ENCODE measurements at places on chromosomes 1 and 21.

GRCh38 chr1:7583291-7584096 is 187.6 kb upstream of the VAMP3 start:
- DNase-seq = no peak

DNA sequence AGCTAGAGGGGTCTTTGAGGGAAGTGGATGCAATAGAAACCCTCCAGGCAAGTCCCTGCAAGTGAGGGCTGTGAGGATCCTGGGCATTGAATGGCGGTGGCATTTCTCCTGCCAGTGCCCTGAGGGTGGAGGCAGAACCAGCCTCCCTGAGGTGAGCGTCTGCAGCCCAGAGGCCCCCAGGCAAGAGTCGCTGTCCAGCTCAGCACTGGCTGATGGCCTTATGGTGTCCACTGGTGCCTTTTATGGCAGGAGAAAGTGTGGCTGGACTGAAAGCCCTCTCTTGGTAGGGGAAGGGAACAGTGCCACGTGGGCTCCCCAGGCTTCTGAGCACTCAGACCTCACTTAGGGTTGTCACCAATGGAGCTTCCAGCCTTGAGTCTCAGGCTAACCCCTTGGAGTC is 77.3 kb downstream of the SH3BGR start:
- no peak for DNase-seq

GRCh38 chr1:168252204-168252733 is 26.5 kb downstream of the SFT2D2 start:
- no peak for DNase-seq

- no peak for DNase-seq
Measured at GRCh38 chr1:11761988-11762406, at the start of gene C1orf167. Gene C1orf167 (plus strand): TSS chr1:11762193. CDS start chr1:11764401, 2,208 bp downstream.

DNA sequence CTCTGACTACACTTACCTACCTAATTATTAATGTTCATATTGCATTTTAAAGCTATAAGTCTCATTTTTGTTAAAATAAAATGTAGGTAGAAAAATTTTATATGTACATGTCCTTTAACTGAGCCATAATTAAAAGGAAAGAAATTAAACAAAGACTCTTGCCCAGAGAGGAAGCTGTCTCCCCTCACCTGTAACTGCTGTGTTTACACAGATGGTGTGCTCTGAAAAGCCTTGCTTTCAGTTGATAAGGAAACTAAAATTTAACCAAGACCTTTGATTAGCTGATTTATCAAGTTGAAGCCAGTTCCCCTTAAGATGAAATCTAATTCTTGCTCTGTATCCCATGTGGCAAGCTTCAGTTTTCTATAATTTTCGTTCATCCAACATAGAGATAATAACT is 213.5 kb downstream of the LYPLAL1 start:
- DNase-seq = no peak

DNA sequence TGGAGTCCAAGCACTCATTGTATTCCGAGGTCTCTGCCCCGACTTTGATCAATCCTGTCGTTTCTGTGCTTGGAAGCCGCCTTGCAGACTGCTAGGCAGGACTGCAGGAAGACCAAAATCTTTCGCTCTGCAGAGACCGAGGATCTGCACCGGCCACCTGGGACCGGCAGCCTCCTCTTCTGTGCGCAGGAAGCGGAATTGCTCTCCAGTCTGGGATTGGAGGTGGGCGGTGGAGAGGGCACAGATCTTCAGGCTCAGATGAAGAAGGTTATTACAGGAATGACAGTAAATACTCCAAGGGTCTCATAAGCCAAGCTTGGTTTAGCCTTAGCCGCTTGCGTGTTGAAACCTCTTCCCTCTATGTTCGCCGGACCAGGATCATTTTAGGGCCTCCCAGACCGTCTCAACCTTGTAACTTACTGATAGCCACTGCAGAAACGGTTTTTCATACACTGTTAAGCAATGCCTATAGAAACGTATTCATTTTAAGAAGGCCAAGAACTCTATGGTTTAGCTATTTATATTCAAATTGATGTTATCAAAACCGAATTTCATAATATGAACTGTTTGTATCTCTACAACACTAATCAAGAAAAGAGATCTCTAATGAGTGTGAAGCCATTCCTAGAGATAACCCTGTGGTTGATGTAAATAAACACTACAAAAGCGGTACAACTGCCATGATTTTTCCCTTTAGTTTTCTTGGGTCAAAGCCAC is 1.1 kb downstream of the MIA3 start:
- DNase-seq = peak; percentile 51

DNA sequence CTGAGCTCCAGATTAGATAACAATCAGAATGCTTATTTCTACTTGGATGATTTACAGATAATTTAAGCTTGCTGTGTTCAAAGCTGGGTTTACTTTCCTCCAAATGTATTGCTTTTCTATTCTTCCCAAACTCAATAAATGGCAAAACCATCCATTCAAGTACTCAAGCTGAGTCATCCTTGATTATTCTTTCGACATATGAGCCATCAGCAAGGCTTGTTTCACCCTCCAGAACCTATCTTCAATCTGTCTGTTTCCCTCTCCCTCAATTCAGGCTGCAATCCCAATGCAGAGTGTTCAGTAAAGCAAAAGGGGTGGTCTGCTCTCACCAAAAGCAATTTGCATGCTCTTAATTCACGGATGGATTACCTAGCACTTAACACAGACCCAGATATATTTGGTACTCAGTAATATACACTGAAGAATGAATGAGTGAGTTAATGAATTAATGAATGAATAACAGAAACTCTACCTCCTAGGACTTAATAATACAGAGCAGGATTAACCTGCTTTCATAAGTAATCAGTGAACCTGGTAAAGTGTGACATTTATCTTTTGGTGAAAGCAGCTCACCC is 41.9 kb downstream of the DDR2 start:
- peak; percentile 78 for DNase-seq

DNA sequence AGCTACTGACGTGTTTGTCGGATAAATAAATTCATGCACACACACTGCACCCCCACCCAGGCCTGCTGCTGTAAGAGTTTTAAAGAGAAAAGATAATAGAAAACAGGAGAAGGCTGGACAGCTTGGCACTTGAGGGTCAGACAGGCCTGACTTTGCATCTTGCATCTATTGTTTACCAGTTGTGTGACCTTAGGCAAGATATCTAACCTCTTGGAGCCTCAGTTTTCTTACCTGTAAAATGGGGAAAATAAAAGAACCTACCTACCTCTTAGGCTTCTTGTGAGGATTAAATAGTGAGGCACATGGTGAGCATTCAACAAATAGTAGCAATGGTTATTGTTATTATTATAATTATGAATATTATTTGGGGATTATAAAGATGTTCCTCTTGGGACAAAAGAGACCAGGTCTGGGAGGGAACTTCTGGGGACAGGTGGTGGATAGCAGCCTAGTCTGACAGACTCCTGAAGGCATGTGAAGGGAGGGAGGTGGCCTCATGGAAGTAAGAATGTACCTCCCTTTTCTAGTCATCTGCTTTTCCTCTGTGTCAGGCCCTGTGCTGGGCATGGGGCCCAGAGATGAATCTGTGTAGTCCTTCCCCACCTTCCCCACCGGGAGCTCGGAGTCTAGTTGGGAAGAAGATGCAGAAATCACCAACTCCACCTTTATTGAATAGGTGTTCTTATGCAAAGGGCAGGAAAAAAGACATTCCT is 18.3 kb upstream of the EPB41 start:
- no peak for DNase-seq

- DNase-seq = no peak
Measured at GRCh38 chr1:206960676-206961386, 9.4 kb downstream of the FCAMR start.

GRCh38 chr1:233031521-233031920 is 81.1 kb downstream of the NTPCR start:
- no peak for DNase-seq

GRCh38 chr1:183370399-183371058 is 47.7 kb downstream of the NMNAT2 start:
- no peak for DNase-seq

- no peak for DNase-seq
Measured at GRCh38 chr1:223340637-223341036, 23.3 kb downstream of the SUSD4 start.

GRCh38 chr1:213014642-213015041 is 1.0 kb downstream of the ANGEL2 start:
- peak; percentile 38 for DNase-seq

GRCh38 chr1:211742889-211743529 is 67.6 kb upstream of the NEK2 start:
- no peak for DNase-seq

DNA sequence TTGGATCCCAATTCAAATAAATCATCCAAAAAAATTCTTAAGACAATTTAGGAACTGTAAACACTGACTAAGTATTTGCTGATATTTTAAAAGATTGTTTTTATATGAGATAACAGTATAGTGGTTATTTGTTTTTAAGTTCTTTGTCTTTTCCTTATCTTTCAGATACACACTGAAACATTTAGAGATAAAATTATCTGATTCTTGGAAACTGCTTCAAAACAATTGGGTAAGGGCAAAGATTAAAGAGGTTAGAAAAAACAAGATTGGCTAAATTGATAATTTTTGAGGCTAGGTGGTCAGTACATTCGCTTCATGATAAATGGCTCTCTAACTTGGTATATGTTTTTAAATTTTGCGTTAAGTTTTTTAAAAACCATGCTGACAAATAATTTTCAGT is 117.3 kb downstream of the PSMG1 start:
- DNase-seq = no peak

GRCh38 chr1:78627321-78627720 is 7.1 kb downstream of the IFI44L start:
- DNase-seq = peak; percentile 86

- DNase-seq = no peak
Measured at GRCh38 chr1:175254190-175254589, 61.6 kb upstream of the KIAA0040 start.

- DNase-seq = no peak
Measured at GRCh38 chr1:173222149-173223030, 15.3 kb upstream of the TNFSF4 start.

GRCh38 chr1:207001492-207002245 is 30.9 kb downstream of the C1orf116 start:
- DNase-seq = no peak

GRCh38 chr1:42931911-42932422 is 26.7 kb downstream of the SLC2A1 start:
- no peak for DNase-seq

- DNase-seq = peak; percentile 14
Measured at GRCh38 chr1:183349201-183349711, 68.9 kb downstream of the NMNAT2 start.

GRCh38 chr1:240232530-240232929 is 140.8 kb downstream of the FMN2 start:
- DNase-seq = peak; percentile 93

GRCh38 chr1:118947790-118948189 is 40.4 kb downstream of the TBX15 start:
- peak; percentile 92 for DNase-seq

- DNase-seq = no peak
Measured at GRCh38 chr21:33099131-33099530, 29.2 kb downstream of the OLIG1 start.

- DNase-seq = peak; percentile 56
Measured at GRCh38 chr1:6625584-6626149, 999 bp downstream of the THAP3 start.

DNA sequence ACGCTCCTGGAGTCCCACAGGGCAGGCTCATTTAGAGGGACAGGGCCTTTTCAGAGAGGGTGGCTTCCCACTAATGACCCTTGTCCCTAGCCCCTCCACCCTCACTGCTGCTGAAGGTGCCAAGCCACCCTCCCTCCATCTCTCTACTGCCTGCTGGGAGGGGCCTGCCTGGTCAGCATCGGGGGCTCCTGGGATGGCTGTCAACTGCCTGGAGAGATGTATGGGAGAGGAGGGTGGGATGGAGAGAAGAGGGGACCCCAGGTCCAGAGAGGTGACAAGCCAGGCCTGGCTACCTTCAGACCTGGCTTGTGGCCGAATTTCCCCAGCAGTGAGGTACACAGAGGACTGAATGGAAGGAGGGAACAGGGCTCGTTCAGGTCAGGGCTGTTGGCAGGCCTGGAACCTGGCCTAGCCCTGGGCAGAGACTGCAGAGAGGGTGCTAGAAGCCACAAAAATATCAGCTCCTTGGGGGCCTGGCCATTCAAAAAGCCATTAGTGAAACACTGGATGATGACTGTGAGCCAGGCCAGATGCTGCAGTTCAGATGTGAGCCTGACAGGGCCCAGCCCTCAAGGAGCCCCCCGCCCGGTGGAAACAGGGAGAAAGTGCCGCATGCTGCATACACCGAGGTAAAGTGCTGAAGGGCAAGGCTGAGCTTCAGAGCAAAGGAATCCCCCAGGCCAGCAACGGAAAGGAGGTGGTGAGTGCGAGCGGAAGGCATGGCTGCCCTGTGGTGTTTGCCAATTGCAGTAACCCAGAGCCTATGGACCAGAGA is 20.0 kb downstream of the MMEL1 start:
- no peak for DNase-seq

GRCh38 chr1:101797722-101798121 is 199.0 kb downstream of the OLFM3 start:
- no peak for DNase-seq

Measured in ELR (cell line).